A673 (cell line): ENCODE measurements at places on chromosomes 16 and 17.
A peak's percentile ranks its signal among the peaks of the same experiment; 100 is the strongest.

DNA sequence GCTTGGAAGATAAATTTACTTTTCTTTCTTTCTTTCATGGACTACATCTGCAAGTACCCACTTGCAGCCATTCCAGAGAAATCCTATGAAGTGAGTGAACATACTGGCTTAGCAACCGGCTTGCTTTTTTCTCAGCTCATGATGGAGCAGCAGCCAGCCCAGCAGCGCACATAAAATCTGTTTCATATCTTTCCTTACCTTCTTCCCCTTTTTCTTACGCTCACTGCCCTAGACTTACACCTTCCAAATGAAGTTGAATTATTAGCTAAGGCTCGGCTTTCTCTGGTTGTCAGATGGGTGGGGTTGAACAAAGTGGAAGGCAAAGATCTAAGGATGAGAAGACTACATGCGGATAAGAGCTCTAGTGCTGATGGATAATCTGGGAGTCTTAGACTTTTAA, 13.9 kb upstream of the ABCA8 start:
- DNase-seq: no peak

DNA sequence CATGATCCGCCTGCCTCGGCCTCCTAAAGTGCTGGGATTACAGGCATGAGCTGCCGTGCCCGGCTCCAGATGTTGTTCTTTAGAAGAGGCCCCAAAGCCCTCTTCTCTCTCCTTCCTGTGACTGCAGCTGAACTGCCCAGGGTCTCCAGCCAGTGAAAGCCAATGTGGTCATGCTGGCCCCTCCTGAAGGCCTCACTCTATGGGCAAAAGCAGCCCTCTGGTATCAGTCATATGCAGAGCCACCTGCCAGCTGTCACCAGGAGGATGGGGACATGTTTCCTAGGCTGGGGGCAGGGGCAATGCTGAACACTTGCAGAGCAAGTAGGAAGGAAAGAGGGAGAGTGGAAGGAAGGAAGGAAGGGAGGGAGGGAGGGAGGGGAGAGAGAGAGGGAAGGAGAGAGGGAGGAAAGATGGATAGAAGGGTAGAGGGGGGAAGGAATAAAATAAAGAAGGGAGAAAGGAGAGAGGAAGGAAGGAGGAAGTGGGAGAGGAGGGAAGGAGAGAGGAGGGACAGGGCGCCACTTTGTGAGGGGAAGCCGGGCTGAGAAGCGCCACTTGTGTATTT, 36.0 kb downstream of the SOCS3 start:
- DNase-seq: no peak

GRCh38 chr17:34301986-34302385, 16.4 kb downstream of the CCL11 start:
- no peak for DNase-seq

DNA sequence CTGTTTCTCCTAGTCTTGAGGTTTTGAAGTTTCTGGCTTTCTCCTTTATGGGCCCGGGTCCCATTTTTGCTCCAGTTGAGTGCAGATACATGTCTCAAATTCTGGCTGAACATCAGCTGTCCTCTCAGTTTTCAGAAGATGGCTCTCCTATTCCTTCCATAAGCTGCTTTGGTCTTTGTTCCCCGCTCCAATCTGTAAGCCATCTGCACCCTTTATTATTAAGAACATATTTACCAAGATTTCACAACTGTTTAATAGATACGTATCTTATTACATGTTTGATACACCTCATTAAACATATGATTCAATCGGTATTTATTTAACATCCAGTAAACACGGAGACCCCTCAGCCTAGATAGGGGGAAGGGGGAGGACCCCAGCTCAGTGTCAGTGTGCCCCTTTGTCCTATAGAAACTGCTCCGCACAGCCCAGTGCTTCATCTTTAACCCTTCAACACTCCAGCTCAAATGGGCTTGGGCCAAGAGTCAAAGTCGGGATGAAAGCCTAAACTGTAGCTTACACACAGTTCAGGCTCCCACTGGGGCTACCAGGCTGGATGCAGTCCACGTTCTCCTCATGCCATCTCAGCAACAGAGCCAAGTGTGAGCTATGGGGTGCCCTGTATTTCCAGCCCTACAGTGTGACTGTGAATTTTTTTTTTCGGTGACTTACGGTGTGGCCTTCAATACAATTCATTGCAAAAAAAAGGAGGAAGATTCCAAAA, 166.0 kb upstream of the ZFHX3 start:
- DNase-seq: no peak

GRCh38 chr17:77750427-77751043, 208.0 kb upstream of the TNRC6C start:
- DNase-seq: no peak

- no peak for DNase-seq
Measured at GRCh38 chr17:77608431-77608830, 350.1 kb upstream of the TNRC6C start.

- no peak for DNase-seq
Measured at GRCh38 chr17:6546069-6546718, 10.2 kb downstream of the PITPNM3 start.

DNA sequence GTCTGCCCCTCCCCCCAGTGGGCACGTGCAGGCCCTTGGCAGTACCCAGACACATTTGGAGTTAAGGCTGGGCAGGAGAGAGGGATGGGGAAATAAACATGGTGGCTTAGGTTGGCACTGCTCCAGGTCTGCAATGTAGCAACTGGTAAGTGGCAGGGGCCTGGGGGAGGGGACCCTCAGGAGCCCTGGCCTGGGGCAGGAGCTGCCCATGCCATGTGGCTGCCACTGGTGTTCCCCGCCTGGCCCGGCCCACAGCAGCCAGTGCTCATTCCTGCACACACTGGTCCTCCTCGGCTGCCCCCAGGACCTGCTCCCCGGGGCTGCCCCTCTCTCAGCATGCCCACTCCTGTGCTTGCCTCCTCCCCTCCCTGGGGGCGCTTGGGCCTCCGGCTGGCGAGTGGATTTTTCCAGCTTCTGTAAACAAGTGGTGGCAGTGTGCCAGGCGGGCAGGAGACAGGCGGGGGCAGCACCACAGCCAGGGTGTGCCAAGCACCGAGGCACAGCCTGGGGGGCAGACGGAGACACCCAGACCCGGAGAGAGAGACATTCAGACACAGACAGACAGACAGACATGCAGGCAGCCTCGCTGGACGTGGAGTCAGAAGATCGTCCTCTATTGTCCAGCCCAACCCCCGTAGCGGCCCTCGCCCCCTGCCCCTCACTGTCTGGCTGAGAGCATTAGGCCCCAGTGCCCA, 9.4 kb downstream of the THRA start:
- DNase-seq: peak; percentile 61

GRCh38 chr17:32143527-32143870, 1.2 kb downstream of the RHOT1 start:
- DNase-seq: no peak

DNA sequence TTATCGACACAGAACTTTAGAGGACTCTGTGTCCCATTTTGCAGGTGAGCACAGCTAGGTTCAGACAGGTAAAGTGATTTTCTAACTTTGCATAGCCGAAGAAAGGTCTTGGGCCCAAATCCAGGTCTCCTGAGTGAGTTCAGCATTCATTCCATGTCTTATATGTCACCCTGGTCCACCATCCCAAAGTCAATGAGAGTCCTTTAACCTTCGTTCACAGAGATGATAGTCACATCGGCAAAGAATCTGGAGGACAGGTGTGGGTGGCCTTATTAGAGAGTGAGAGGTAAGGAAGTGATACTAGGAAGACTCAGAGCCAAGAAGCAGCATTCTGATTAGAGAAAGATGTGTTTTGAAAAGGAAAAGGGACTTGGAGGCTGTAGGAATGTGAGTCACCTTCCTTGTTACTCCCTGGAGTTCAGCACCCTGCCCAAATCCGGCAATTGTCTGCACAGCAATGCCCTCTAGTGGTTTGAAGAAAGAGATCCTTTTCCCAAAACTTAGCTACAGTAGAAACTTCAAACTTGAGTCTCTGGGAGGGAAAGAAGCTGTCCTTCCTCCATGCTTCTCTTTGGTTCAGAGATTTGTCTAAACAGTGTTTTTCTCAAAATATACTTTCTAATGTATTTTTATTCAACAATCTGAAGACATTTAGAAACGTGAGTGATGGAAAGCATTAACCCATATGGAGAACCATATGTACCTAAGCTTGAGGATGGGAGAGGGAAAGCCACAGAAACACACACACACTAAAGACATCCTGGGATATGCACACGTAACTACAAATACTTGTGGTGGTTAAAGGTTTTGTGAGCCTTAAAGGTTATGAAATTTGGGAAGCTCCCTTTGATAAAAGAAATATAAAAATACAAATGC, 96.4 kb upstream of the SHISA6 start:
- DNase-seq: peak; percentile 83

DNA sequence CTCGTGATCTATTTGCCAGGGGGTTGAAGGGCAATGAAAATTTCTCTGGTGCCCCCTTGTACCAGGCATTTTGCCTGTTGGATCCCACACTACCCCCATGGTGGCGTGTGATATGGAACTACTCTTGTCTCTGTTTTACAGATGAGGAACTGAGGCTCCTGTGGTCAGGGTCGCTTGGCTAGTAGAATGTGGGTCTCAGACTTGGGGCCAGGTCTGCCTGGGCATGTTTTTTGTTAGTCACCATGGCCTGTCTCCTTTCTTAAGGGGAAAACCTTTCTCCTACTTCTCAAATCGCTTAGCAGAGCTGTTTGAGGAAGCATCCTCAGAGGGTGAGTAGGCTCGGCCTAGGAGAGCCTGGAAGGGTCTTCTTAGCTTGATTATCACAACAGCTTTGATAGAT, 51.2 kb downstream of the CLEC16A start:
- DNase-seq: no peak

DNA sequence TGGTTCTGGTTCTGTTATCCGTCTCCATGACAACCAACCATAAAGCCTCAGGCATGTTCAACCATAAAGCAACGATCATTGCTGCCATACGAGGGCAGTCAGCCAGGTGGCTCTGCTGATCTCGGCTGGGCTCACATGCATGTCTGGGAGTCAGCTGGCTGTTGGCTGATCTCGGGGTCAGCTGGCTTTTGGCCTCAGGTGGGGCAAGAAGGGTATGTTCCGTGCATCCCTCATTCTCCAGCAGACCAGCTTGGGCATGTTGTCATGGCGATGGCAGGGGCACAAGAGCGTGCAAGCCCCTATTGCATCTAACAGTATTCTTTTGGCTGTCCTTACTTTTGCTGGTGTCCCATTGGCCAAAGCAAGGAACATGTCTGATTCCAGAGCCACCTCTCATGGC, 86.2 kb downstream of the ABCC6 start:
- no peak for DNase-seq

DNA sequence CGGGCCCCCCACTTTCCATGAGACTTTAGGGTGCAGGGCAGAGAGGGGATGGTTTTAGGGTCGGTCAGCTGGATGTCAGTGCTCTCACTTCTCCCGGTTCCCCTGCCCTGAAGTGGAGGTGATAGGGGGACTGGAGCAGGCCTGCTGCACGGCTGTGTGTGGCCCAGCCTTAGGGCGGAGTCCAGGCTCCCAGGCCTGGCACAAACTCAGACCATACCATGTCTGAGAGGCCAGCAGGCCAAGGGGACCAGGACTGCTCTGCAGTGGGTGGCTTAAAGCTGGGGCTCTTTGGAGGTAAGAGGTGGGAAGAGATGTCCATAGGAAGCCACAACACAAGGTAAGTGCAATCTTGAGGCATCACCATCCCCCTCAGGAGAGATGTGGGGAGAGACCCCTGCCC, 8.3 kb downstream of the TFAP4 start:
- DNase-seq: no peak

DNA sequence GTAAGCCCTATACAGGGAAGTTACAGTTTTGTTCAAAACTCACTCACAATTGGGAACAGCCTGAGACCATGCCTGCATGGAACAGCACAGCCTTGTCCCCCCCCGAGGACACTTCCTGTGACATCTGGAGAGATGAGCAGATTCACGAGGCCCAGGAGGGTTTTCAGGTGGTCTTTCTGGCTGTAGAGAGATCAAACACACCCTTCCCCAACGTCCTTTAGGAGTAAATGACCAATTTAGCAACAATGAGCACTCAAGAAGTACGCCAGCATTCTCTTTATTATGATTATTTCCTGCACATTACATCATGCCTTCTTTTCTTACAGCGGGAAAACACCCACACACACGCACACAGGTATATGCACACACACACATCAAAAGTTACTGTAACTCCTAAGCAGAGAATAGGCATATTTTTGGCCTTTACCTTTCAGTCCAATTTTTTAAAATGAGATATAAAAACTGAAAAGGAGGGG, 39.0 kb downstream of the ADCY9 start:
- no peak for DNase-seq

DNA sequence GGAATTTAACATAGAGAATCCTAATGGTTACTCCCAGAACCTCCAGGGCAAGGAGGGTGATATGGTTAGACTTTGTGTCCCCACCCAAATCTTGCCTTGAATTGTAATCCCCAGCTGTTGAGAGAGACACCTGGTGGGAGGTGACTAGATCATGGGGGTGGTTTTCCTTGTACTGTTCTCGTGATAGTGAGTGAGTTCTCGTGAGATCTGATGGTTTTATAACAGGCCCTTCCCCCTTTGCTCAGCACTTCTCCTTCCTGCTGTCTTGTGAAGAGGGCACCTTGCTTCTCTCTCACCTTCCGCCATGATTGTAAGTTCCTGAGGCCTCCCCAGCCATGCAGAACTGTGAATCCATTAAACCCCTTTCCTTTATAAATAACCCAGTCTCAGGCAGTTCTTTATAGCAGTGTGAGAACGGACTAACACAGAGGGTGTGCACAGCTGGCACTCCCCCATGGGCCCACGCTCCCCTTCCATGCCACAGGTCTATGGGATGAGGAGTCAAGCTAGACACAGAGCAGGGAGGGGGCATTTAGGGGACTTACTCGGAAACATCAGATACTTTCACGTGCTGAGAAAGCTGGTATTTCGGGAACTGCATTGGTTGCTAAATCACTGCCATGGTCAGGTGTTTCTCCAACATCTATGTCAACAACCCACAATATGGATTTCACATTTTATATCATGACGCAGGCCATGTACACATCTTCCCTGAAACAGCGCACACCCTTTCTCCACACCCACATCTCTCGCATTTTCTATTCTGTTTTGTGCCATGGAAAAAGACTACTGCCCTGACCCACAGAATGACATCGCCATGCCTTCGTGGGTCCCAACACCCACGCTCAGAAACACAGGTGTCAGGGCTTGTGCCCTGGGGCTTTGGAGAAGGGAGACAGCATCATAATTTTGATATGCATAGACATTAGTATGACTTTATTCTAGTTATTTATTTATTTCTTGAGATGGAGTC, 199.1 kb upstream of the GSE1 start:
- DNase-seq: no peak

- no peak for DNase-seq
Measured at GRCh38 chr17:29596811-29597210, 3.9 kb downstream of the ANKRD13B start.

DNA sequence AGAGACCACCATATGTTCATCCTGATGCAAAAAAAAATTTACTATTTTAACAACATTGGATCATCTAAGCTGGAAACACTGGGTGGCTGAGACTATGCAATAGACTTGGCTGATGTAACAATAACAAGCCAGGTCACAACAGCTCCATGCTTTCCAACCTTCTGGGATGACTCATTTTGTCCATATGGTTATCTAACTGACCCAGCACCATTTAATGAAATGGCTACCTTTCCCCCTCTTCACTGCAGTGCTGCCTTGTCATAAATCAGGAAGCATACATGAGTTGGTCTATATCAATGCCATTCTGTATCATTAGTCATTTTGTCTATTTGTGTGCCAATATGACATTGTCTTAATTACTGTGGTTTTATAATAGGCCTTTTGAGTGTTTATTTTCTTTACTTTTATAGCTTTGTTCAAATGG, 217.6 kb upstream of the KCNJ16 start:
- DNase-seq: no peak
